Stimulated activated CD8-positive, alpha-beta memory T cell treated with anti-CD3 and anti-CD28 coated beads, Interleukin-4, amount 100 ng/mL, for 1 hour (primary cell): ENCODE measurements at places on chromosomes 13 and 19.

GRCh38 chr19:50639121-50640112, at the start of gene SYT3:
Gene SYT3 (minus strand): TSS chr19:50639881. CDS start chr19:50637411, 2,470 bp downstream.
- DNase-seq = peak; percentile 16

DNA sequence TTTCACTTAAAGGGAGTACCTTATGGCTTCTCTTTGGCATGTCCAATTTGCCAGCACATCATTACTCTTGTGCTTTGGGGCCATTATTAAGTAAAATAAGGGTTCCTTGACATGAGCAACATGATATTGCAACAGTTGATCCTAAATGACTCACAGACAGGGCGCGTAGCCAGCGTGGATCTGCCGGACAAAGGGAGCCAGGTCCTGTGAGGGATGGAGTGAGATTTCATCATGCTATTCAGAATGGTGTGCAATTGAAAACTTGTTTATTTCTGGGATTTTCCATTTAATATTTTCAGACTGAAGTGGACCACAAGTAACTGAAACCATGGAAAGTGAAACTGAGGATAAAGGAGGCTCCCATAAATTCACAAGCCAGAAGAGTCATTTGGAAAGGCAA, 48.6 kb upstream of the WASF3 start:
- no peak for DNase-seq

DNA sequence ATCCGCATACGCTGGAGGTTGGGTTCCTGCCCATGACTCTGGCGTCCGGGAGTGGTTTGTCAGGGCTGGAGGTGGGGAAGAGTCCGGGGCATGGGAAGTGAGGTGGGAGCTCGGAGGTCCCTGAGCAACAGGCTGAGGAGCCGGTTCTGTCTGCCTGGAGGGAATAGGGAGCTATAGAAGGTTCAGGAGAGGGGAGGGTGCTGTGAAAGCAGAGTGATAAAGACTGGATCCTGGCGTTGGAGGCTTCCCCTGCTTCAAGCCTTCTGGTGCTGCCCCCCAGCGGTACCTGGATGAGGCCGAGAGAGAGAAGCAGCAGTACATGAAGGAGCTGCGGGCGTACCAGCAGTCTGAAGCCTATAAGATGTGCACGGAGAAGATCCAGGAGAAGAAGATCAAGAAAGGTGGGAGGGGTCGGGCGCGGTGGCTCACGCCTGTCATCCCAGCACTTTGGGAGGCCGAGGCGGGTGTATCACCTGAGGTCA, 2.6 kb downstream of the HMG20B start:
- DNase-seq = no peak

GRCh38 chr13:19657872-19658591, 24.6 kb downstream of the MPHOSPH8 start:
- DNase-seq = no peak

DNA sequence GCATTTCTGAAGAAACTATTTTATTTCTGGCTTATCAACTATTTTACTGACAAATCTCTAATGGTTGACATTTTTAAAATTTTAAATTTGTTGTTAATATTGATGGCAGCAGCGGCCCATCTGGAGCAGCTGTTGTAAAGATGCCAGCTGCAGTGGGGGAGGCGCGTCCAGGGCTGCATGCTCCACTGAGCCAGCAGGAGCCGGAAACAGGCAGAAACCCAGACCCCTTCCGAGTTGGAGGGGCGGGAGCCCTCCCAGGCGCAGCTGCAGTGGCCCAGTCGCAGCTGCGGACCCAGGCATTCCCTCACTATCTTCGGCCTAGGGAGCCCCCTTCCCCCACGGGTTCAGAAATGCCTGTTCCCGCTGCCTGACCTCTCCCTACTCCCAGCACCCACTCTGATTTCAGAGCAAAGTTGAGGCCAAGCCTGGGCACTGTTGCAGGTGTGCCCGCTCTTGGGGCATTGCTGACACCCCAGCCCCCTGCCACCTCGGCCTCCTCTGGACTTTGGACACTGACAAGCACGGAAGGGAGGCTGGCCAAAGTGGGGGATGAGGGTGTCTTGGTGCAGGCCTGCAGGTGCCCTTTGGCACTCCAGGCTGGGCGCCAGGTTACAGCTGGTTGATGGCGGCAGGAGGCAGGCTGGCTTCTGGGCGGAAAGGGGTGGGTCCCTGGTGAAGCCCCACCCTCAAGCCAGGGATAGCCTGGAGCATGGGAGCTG, 69.2 kb downstream of the PIBF1 start:
- DNase-seq = no peak

DNA sequence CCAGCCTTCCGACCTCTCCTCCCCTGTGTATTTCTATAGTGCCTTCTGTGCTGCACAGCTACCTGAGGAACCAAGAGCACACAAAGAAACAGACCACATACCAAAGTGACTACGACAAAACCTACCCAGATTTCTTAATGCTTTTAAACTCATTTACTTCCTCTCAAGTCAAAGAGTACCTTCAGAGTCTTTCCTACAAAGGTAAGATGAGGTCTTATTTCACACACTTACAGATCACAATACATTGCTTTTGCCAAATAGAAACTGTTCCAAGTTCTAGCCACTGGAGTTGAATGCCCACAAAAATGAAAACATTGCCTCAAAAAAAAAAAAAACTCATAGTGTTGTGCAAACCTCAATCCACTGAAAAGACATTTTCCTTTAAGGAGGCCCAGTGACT, 36.4 kb downstream of the TEX26 start:
- DNase-seq = no peak
